EL (cell line): ENCODE measurements at places on chromosomes 3 and 15.

DNA sequence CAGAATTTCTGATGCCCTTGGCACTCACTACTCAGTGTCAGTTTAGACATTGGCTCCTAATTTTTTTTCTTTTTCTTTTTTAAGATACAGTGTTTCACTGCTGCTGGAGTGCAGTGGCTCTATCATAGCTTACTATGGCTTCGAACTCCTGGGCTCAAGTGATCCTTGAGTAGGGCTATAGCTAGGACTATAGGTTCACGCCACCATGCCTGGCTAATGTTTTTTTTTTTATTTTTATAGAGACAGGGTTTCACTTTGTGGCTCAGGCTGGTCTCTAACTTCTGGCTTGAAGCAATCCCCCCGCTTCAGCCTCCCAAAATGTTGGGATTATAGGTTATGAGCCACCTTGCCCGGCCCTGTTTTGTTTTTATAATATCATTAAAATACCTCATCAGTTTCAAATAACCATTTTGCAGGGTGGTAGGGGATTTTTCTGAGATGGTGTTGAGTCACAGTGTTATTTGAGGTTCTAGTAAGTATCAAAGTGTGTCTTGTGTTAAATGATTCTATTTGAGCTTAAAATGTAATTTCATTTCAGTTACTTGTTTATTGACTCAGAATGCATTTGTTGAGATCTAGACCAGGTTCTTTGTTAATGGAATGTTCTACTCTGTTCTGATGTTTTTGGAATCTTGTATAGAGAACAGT lies 7.0 kb downstream of the FNDC3B start:
- DNase-seq: no peak

- DNase-seq: peak; percentile 65
These were observed 121.0 kb downstream of the TFDP2 start for GRCh38 chr3:142028243-142028777.

- DNase-seq: no peak
These were observed 22.8 kb downstream of the EHD4 start for GRCh38 chr15:41949401-41950126.

DNA sequence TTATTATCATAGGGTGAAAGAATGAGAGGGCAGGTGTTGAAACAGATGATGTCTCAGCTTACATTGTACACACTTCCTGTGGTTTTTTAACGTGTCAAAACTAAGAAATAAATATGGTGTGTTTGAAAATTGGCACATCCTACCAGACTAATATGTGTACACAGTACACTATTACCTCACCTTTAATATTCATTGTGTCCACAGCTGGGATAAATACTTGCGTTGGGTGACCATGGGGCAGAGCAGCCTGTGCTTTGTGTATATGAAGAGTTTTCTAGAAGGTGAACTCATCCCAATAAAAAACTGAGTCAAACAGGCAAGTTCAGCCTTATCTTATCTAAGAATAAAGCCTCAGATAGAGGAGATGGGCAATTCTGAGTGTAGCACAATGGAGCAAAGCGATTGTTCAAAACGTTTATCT lies 17.3 kb downstream of the SUCNR1 start:
- DNase-seq: no peak

DNA sequence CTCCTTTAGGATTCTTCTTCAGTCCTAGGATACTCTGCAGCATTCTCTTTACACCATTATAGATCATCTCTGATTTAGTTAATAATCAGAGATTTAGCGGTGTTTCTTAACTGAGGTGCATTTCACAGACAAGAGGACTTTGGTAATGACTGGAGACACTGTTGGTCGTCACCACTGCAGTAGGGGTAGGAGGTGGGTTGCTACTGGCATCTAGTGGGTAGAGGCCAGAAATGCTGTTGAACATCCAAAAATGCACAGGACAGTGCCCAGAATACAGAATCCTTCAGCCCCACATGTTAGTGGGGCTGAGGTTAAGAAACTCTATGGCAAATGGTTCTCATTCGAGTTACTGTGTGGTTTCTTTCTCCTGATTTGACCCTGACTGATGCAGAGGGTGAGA lies 80.4 kb upstream of the LMCD1 start:
- DNase-seq: peak; percentile 19

GRCh38 chr3:135099734-135100355 lies 304.8 kb downstream of the EPHB1 start:
- DNase-seq: no peak

DNA sequence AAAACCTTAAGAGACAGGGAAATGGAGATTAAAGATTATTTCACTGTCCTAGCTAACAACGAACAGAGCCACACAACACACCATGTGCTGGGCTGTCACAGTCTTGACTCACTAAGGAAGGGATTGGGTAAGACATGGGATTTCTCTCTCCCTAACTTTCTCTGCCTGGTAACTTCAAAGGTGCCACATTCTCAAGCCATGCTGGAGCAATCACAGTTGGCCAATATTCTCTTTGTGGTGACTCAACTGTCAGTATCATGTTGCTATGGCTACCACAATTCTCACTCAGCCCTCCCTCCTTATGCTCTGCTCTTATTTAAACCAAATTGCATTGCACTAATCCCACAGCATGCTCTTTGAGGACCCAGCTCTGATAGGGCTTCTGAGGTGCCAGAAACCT lies 74.0 kb downstream of the OXNAD1 start:
- DNase-seq: peak; percentile 91

DNA sequence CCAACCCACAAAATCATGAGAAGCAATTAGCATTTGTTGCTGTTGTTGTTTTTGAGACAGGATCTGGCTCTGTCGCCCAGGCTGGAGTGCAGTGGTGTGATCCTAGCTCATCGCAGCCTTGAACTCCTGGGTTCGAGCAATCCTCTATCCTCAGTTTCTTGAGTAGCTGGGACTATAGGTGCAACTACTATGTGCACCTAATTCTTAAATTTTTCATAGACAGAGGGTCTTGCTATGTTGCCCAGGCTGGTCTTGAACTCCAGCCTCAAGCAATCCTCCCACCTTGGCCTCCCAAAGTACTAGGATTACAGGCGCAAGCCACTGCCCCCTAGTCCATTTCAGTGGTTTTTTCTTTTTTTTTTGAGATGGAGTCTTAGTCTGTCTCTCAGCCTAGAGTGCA lies 18.3 kb downstream of the PARP16 start:
- DNase-seq: no peak

GRCh38 chr3:65439641-65440284 lies 599.0 kb downstream of the MAGI1 start:
- DNase-seq: peak; percentile 56

- no peak for DNase-seq
These were observed 46.0 kb upstream of the RASGRF1 start for GRCh38 chr15:79136434-79137046.

DNA sequence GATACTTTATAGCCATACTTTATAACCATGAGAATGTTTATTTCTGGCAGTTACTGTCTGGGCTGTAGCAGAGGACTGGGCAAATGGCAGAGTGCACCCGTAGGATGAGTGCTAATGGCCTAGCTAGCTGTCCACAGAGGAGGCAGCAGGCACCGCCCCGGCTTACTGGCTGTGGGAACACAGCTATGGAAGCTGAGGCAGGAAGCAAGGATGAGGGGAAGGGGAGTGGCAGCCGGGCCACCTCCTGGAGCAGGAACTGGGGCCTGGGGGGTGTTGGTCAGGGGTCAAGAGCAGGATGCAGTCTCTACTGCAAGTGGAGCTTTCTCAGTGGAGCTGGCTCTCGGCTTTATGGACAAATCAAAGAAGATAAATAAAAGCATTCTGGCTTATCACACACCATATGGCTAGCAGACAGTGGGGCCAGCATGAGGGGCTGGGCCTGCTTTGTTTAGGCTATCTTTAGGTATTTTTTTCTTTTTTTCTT lies 316.8 kb upstream of the CTDSPL start:
- DNase-seq: no peak

DNA sequence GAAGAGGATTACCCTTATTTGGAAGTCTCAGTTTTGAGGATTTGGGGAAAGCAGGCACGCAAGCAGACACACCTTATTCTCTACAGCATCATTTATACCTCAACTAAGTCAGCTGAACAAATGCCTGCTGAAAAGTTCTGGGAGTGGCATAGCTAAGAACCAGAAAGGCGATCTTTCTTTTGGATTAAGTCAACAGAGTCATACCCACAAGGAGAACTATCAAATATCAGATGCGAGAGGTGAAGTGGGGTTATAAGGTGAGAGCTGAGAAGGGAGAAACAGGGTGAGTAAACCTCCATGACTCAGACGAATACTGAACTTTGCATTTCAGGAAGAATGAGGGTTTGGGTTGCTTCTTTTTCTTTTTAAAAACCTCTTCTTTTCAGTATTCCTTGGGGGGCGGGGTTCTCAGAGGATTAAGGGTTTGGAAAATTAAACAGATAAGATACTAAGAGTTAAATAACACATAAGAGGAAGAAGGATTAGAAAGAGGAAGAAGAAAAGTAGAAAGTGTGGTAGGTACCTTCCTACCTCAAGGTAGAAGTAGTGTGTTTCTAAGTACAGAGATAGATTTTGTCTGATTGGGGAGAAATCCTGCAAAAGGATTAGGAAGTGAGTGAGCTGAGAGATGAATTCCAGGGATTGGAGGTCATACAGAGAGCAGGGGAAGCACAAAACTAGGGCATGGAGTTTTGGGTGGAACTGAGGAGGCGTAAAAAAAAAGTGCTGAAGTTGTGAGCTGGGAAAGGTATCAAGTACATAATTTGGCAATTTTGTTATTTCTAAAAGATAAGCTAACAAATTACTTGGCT lies 41.3 kb upstream of the ICE2 start:
- DNase-seq: no peak

GRCh38 chr3:11159421-11159904 lies 5.2 kb downstream of the HRH1 start:
- peak; percentile 79 for DNase-seq

DNA sequence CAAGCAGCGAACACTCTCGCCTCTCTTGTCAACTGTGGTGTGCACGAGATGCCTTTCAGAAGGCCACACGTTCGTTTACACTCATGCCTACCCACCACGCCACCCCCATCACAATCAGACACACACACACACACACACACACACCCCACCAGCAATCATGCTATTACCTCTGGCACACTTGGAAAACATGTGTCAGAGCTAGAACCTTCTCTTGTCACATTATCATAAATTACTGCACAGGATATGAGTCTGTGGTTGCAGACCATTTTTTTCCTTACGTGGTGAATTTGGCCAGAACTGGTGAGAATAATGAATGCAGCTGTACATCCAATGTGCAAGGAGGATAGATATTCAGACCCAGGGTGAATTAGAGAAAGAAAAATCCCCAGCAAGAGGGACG lies 52.4 kb downstream of the TRIM69 start:
- no peak for DNase-seq

- peak; percentile 34 for DNase-seq
These were observed 335.6 kb downstream of the TUSC7 start for GRCh38 chr3:117045143-117045542.

DNA sequence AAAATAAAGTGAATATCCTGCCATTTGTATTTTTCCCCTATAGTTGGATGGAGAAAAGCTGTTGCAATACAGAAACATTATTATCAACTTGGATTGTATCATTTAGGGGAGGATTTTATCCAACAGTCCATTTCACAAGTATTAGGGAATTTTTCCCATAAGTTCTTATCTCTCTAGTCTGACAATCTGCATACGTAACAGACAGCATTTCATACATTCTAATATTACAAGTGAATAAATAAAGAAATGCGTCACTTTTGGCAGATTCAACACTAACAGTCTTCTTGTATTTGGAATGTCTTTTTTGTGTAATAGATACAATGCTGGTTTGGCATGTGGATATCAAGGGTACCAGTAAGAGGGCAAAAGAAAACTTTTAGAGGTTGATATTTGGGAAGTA lies 795.3 kb upstream of the ARRDC4 start:
- DNase-seq: no peak

DNA sequence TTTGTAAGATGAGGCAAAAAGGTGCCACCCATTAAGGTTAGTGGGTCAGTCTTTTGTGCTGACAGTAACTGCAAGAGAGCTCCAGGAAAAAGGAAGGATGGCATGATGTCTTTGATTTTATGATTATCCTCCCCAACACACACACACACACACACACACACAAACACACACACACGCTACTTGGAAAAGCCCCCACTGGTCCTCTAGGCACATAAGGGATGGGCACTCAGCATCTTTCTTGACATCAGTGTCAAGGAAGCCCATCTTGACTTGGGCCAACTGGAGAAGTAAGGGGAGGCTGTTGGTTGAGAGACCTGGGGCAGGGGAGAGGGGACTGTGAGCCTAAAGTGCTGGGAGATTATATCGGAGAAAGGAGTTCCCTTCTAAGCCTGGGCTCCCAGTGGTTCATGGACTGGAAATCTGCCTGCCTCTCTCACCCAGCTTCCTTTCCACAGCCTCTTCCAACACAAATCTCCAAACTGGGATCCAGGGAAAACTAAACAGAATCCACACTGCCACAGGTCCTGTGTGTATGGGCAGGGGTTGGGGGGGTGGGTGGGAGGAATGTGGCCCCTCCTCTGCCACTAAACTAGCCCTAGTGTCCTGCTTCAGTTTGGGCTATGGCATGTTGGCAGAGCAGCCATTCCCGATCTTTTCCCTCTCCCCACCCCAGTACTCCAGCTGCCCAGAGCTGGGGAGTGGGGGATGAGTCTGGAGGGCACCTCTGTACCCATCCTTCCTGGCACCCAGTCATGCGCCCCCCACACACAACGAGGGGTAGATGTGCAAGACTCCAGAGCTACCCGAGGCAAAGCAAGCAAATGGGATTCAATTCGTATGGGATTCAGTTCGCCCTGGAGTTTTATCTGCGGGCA lies 1.6 kb downstream of the AMOTL2 start:
- DNase-seq: peak; percentile 33

- DNase-seq: no peak
These were observed 48.5 kb upstream of the RASGRP1 start for GRCh38 chr15:38613085-38613484.

DNA sequence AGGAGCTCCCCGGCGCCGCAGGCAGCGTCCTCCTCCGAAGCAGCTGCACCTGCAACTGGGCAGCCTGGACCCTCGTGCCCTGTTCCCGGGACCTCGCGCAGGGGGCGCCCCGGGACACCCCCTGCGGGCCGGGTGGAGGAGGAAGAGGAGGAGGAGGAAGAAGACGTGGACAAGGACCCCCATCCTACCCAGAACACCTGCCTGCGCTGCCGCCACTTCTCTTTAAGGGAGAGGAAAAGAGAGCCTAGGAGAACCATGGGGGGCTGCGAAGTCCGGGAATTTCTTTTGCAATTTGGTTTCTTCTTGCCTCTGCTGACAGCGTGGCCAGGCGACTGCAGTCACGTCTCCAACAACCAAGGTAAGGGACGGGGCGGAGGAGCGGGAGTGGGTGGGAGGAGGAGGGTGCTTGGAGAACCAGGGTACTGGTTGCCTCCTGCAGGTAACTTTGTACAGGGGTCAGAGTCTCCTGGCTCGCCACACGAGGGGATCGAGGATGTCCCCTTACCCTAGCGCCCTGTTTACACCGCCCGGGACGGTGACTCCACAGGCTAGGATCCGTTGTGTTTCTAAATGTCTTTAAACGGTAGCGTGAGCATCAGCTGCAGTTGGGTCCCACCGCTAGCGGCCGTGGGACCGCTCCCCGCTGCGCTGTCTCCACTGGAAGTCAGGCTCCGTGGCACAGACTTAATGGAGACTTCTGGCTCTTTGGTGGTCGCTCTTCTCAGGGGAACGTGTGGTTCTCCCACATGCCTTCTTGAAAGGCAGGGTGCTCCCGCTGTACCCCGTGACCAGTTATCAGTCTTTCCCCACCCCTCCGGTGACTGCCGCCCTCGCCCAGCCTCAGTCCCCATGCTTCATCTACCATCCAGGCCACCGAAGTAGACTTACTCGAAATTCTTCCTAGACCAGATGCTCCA lies 515 bp downstream of the EPHA6 start:
- no peak for DNase-seq

- peak; percentile 68 for DNase-seq
These were observed 82.8 kb downstream of the DUT start for GRCh38 chr15:48414015-48414414.
